Activated CD4-positive, CD25-positive, alpha-beta regulatory T cell treated with anti-CD3 and anti-CD28 coated beads, Interleukin-2, amount 50 U/mL, for 24 hours (primary cell): ENCODE measurements at places on chromosomes 3 and 15.

- peak; percentile 30 for ATAC-seq
Observed at GRCh38 chr3:123447749-123448517, 957 bp downstream of the ADCY5 start.

DNA sequence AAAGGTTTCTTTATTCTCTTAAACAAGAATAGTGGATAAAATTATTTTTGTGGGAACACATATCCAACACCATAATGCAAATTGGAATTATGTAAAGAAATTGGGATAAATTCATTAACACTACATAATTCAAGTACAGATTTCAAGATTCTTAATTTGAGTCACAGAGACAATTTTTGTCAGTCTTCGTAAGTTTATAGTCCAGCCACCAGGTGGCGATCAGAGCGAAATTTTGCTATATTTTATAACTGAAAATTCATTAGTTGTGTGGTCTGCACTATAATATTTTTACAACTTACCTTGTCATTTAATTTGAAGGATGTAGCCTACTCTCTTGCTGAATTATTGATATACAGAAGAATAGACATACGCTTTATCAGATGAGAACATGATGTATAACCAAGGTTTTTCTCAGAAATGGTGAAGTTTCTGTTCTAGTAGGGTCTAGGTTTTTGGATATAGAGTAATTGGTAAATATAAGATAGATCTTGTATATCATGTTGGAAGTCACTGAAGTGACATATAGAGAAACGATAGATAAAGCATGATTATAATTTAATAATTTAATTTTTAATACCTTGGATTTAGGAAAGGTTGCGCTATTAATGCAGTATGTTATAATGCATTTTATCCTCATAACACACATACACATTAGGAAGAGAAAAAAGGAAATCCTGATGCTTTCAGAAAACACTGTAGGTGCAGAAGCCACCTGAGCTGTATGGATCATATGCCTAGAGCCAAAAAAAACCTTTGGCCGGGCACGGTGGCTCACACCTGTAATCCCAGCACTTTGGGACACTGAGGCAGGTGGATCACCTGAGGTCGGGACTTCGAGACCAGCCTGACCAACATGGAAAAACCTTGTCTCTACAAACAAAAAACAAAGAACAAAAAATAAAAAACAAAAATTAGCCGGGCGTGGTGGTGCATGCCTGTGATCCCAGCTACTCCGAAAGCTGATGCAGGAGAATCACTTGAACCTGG is 31.7 kb downstream of the PLSCR4 start:
- no peak for ATAC-seq

- peak; percentile 96 for ATAC-seq
Observed at GRCh38 chr3:12395349-12396012, 88.8 kb upstream of the TSEN2 start.

- ATAC-seq = no peak
Observed at GRCh38 chr3:97910931-97911351, 61.3 kb downstream of the RIOX2 start.

- no peak for ATAC-seq
Observed at GRCh38 chr3:78741066-78741645, 1026.6 kb downstream of the ROBO1 start.

DNA sequence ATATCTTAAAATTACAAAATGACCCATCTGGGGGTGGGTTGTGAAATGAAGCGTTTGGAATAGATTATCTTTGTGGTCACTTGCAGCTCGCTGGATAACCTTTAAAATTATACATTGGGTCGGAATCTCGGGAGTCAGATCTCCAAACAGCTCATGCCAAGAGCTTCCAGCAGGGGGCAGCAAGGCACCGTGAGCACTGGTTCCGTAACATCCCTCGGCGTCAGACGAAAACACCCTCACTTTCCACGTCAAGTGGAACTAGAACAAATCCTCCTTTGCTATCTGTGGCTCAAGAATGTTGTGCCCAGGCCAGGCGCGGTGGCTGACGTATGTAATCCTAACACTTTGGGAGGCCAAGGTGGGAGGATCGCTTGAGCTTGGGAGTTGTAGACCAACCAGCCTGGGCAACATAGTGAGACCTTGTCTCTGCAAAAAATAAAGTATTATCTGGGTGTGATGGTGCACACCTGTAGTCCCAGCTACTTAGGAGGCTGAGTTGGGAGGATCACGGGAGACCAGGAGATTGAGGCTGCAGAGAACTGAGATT is 31.1 kb downstream of the UMPS start:
- ATAC-seq = peak; percentile 68

GRCh38 chr3:58999134-58999773 is 50.6 kb downstream of the CFAP20DC start:
- no peak for ATAC-seq

DNA sequence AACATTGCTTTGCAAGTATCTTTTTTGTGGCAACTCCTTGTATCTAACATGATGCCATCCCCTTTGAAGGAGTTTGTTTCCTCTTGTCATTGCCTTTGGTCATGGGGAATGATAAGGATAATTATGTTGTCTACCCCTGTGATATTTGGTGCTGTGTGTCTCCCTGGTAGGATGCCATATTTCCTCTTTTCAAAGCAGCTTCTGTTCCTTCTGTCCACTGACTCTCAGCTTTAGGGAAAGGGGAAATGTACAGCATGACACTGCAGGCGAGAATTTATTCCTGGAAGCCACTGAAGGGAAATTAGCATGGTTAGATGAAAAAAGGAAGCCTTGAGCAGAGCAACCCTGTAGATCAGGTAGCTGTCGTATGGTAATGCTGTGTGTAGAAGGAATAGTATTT is 576.7 kb downstream of the CADM2 start:
- no peak for ATAC-seq

GRCh38 chr3:128107834-128108233 is 15.8 kb downstream of the RUVBL1 start:
- no peak for ATAC-seq

GRCh38 chr3:70726961-70727360 is 414.5 kb upstream of the MDFIC2 start:
- no peak for ATAC-seq

DNA sequence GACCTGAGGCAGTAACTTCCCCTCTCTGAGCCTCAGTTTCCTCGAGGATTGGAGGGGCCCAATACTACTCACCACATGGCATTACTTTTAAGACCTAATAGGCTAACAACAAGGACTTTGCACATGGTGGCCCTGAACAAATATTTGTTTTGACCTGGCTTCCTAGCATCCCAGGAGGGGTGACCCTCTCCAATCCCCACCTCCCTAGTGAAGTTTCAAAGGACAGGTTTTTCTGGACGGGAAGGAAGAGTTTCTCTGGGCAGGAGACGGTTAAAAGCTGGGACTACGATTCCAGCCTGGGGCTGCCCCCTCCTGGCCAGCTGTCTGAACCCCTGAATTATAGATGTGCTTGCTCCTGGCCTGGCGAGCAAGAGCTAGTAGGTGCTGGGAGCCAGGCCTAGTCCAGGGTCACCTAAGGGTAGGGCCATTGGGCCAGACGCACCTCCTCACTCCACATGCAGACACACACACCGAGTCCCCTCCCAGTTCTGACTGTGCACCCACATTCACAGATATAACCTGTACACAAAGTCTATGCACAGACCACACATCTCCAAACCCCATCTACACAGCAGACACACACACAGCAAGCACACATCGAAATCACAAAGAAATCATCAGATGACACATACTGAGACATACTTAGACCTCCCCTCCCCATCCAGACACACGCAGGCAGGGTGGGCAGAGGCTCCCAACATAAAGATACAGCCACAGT is 2.7 kb upstream of the ISL2 start:
- ATAC-seq = peak; percentile 6
